ENCODE measurements at places on chromosomes 2 and 18. TPM values are rescaled to one million over a fixed set of nuclear protein-coding genes. Genes with fewer than 3 reads are reported as not detected.

DNA sequence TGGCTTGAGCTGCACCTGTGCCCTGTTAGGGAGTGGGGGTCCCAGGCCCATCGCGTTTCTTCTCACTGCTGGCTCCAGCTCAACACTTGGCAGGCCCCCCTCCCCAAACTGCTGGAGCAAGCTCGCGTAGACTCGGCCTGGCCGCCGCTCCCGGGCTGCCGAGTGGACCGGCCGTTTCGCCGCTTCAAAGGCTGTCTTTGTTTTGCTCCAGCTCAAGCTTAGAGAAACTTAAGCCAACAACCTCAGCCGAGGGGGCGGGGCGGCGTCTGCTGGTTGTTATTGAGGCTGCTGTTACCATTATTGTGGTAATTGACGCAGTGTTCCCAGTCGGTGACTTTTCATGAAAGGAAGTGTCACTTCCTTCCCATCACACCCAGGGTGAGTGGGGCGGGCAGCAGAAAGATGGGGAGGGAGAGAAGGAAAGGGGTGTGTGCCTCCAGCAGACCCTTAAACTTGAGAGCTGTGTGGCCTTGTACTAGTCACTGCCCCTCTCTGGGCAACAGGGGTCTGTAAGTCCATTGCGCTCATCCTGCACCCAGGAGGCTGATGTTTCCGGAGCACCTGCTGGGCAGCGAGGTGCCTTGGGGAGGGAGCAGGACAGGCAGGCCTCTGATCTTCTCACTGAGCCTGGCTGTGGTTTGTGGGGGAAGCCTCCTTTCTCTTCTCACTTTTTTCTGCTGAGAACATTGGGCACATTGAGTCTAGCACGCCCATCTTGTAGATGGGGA lies 2.1 kb downstream of the ARID5A start:
- no peak for DNase-seq

GRCh38 chr2:28505361-28505760 lies 9.5 kb downstream of the PLB1 start:
- no peak for DNase-seq

CTNNA2 gene
- total RNA-seq = not detected

GRCh38 chr2:174673876-174674275 lies 76.3 kb upstream of the WIPF1 start:
- DNase-seq = no peak

MYL12A gene
- 428 TPM for total RNA-seq

DNA sequence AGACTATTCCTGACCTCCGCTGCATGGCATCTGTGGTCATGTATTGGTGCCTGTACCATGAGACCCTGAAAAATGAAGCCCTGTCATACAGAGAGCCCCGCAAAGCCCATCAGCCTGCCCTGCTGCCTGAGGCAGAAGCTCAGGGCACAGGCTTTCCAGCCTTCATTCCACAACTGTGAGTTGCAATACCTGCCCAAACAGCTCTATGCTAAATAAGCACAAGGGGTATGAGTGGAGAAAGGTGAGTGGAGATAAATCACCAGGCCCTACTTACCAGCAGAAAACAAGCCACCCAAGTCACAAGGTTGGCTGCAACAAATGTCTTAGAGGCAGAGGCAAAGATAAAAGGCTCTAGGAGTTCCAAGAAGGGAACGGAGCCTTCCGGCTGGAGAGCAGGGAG lies 277.4 kb downstream of the TNS1 start:
- no peak for DNase-seq

- DNase-seq = no peak
Observed at GRCh38 chr2:182941121-182941722, 74.8 kb upstream of the FRZB start.

DNA sequence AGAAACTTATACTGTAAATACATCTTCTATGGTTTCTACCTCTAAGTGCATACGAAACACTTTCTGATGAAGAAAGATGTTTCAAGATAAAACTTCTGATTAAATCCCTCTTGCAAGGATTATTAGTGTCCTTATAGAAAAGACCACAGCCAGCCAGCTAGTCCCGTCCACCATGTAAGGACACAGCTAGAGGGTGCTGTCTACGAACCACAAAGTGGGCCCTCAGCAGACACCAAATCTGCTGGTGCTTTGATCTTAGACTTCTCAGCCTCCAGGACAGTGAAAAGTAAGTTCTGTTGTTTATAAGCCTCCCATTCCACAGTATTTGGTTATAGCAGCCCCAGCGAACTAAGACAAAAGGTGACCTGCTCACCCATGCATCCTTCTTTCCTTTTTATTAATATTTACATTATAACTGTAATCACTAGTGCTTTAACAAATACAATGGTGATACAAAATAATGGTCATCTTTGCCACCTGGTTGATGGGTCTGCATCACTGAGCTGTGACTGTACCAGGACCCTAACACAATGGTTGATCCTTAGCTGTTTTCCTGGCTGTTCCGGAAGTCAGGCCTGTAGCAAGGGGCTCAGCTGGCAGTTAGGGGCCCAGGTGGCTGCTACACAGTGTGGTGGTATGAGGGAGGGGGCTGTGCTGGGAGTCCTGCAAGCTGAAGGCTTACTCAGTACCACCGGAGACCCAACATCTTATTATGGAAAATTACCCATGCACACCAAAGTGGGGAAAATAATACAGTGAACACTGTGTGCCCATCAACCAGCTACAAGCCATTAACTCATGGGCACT lies 108.5 kb upstream of the SMAD7 start:
- DNase-seq = no peak

- DNase-seq = no peak
Observed at GRCh38 chr2:219079417-219079816, 18.7 kb upstream of the IHH start.

DNA sequence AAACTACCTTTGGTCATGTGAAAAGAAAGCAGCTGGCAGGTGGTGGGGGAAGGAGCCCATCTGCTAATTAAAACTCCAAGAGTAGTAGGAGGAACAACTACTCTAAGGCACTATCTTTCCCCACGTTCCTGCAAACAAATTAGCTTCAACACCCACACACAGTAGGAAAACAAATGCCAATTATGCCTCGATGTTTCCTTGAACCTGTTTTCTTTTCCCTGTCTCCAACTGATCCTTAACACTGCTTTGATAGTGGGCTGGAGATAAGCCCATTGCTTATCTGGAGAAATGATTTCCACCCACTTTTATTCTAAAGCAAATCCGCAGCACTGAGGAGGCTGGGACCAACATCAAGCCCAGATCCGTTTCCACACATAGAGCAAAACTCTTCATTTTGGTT lies 36.0 kb downstream of the DDX18 start:
- no peak for DNase-seq

GAL3ST2 gene
- 0.27 TPM for total RNA-seq

CROCC2 gene
- not detected for total RNA-seq

SOS1 gene
- 40.0 TPM for total RNA-seq

SCG2 gene
- 0.56 TPM for total RNA-seq

DNA sequence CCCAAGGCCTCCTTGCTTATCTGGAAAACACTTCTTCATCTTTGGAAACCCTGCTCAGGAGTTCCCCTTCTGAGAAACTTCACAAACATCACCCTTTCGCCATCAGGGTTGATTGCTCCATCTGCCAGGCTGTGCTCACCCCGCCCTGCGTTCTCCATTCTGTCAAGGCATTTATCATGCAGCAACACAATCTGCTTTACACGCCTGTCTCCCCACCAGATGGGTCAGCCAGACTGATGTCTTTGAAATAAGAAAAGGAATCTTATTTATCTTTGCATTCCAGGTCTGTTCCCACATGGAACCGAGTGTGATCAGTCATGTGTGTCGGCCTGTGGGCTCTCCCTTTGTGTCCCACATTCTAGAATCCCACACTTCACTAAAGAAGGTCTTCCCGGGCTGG lies 110.0 kb upstream of the ARL4C start:
- no peak for DNase-seq

- no peak for DNase-seq
Observed at GRCh38 chr2:109647636-109648035, 33.5 kb downstream of the SOWAHC start.

- DNase-seq = peak; percentile 66
Observed at GRCh38 chr2:237060534-237061312, 25.0 kb upstream of the COPS8 start.

DNA sequence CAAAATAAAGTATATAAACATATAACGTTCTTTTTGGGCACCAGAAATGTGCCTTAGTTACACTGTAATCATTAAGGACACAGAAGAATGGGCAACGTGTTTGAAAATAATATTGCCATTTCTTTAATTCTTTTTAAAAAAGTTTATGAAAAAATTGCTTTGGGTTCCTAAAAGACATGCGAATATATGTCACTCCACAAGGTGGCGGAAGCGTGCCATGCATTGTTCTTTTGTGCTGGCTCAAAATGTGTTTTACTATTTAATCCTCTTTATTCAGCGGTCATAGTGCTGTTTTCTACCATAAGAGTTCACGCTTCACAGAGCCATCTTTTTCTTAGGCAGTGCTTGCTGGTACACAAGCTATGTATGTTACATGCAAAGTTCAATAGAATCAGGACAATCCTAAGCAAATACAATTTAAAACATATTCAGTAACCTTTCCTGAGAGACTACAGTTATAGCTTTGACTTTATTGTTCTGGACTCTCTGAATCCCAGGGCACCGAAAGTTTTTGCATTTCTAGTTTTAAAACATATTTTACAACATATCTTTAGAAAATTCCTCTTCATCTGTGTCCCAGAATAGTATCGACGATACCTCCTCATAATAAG lies 147.8 kb upstream of the ERBB4 start:
- DNase-seq = peak; percentile 54

INHBB gene
- not detected for total RNA-seq

DNA sequence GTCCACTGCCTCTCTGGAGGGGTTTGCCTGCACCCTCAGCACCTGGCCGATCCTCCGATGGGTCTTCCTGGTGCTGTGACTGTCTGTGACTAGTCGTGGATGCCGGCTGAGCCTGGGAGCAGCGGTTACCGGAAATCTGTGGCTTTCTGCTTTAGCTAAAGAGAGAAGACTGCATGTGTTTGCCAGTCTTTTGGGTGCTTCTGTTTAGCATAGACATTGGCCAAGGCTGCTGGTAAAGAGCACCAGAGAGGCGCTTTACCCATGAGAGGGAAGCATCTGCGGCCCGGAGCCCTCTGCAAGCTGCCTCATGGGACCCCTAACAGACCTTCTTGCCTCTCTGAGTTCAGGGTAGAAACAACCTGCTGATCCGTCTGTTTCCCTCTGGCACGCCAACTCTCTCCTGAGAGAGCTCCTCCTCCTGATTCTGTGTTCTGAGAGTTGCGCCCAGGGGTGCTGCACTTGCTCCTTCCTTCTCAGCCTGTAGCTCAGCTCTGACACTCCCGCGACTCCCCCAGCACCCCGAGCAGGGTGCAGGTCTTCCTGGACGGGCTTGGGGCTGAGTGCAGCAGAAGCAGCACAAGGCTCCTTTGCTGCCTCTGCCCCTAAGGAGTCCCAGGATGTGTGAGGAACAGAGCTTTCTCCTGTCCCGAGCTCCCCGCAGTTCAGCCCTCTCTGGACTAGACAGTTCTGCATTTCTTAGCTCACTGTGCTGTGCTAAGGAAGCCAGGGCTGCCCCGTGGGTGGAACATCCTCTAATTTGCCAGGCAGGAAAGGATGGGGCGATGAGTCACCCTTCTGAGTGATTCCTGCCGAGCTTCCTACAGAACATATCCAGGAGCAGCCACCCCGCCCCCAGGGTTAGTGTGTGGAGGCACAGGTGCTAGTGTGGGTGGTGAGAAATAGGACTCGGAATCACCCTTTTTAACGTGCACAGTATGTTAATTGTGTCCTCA lies 203.2 kb downstream of the SH3RF3 start:
- no peak for DNase-seq

- DNase-seq = no peak
Observed at GRCh38 chr18:58862356-58862755, 2.3 kb upstream of the ZNF532 start.

- DNase-seq = no peak
Observed at GRCh38 chr18:58539659-58540380, 89.1 kb downstream of the ALPK2 start.

GRCh38 chr2:221767106-221768012 lies 195.3 kb upstream of the EPHA4 start:
- no peak for DNase-seq

- DNase-seq = no peak
Observed at GRCh38 chr2:130877258-130877657, 40.5 kb downstream of the ARHGEF4 start.

GRCh38 chr2:55721596-55722215 lies 28.1 kb upstream of the PNPT1 start:
- peak; percentile 50 for DNase-seq

DNA sequence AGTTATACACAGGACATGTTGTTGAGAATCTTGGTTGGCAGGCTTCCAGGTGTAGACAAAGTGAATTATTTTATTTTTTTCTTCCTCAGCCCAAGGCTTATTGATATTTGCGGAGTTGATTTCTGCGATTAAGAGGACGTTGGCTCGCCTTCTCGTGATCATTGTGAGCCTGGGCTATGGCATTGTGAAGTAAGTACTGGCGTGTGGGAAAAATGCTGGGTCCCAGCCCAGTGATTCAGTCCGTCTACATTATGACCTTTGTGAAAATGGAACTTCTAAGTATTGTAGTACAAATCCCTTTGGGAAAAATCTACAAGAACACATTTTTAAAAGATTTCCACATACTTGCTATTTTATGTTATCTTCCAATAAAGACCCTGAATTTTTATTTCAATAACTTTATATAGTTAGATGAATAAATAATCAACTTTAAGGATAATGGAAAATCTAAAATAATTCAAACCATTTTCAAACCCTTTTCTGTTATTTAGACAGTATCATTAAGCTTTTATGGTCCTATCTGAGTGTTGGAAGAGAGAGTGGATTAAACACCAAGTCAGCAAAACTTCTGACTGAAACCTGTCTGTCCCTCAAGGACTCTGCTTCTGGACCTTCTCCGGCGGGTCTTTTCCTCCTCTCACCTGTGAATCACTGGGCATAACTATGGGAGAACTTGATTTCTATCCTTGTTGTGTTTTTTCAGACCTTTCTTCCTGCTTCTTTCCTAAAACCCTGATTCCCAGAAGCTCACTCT lies 31.0 kb downstream of the TMEM87B start:
- no peak for DNase-seq

DNA sequence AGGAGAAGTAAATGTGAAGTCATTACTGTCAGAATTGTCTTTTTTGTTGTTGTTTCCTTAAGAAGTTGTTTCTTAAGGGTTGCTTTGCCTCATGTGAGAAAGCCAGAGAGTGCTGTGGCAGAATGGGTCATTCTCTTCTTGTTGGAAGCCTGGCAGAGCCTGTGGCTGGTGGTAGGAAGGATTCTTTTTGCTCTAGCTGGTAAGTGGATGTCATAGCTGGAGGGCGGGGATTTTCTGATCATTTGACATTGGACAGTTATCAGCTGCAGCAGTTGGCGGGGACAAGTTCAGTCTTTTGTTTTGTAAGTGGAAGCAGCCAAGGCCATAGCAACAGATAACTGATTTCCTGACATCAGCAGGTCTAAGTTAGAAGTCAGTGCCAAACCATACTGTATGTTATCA lies 5.5 kb upstream of the RMDN2 start:
- DNase-seq = no peak

DNA sequence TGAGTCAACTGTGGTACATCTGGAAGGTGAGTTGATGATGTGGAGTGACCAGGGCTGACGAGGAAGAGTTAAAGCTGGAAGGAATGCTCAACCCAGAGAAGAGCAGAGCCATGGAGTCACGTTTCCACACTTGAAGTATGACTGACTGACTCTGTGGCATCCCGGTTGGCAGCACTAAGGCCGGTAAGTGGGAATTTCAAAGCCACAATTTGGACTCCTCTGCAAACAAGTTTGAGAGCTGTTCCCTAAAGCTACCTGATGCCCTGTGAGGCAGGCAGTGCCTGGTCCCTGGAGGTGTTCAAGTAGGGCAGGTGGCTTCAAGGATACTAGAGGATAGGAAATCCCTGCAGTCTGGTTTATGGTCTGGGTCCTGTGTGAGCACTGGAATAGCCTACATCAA lies 69.3 kb upstream of the ITGB6 start:
- no peak for DNase-seq

- DNase-seq = no peak
Observed at GRCh38 chr18:44726059-44726421, 45.4 kb downstream of the SETBP1 start.

Data from Calu3 (cell line).